Spinal cord (tissue), 10 donors: ENCODE measurements at places on chromosomes 11 and 22.

GRCh38 chr11:21896746-21897602 is 295.9 kb upstream of the ANO5 start:
- DNase-seq: no peak

GRCh38 chr11:71096751-71097388 is 155.5 kb downstream of the SHANK2 start:
- no peak for DNase-seq

DNA sequence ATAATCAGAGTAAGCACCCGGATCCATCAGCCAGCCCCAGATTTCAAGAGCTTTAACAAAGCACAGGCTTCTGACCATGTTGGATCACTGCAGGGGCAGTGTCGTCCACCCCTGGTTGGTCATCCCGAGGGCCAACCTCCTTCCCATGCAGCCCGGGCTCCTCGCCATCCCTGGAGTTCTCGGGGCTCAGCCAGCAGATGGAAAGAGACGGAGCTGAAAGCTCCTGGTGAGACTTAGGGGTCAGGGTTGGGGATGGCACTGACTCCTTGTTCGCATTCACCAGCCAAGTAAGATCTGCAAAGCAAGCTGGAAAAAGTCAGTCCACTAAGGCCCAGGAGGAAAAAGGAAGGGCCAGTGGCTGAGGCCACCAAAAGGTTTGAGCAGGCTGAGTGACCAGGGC is 888.9 kb downstream of the BRD1 start:
- no peak for DNase-seq

DNA sequence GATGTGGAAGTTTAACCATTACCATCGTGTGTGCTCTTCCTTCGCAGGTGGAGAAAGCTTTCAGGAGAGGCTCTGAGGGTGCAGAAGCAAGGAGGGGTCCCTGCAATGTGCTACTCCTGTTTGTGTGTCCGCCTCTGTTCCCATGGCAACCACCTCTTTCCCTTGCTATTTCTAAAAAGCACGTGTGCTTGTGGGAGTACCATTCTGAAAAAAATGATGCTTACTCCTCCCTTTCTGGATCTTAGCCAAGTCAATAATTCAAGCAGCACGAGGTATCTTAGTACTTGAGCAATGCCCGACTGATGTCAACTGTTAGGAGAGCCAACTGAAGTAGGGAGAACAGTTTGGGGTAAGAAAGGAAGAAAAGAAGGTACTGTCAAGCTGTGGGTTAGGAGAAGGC is 628.7 kb downstream of the NTM start:
- DNase-seq: no peak

DNA sequence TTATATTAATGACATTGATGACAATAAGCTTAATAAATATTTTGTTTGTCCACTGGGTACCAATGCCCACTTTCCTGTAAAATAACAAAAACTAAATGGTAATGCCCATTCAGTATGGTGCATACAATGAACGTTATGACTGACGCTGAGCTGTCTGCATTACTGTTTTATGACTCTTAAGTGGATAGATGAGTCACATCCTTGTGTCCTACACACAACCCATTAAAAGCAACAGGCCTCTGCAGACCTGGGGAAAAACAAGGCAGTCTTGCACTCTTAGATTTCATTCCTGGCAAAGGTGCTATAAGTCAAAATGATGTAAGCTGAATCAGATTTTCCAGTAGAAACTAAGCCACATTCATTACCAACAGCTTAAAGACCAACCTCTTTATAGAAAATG is 176.3 kb upstream of the TMEM45B start:
- no peak for DNase-seq

DNA sequence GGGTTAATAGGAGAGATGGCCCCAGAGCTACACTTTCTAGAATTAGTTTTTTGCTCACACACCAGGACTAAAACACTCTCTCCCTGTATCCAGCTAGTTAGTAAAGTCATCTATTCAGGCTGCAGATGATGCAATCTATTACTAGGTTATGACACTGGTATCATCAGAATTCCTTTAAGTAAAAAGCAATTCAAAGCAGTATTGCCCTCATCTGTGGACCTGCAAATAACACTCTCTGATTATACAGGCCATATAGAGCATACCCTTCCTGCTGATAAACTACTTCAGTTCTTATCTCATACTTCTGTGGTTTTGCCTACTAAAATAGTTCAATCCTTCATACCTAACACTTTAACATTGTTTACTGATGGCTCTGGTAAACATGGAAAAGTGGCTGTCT is 13.5 kb upstream of the MTMR2 start:
- no peak for DNase-seq

GRCh38 chr11:57481915-57482781 is 21.8 kb downstream of the RTN4RL2 start:
- no peak for DNase-seq

DNA sequence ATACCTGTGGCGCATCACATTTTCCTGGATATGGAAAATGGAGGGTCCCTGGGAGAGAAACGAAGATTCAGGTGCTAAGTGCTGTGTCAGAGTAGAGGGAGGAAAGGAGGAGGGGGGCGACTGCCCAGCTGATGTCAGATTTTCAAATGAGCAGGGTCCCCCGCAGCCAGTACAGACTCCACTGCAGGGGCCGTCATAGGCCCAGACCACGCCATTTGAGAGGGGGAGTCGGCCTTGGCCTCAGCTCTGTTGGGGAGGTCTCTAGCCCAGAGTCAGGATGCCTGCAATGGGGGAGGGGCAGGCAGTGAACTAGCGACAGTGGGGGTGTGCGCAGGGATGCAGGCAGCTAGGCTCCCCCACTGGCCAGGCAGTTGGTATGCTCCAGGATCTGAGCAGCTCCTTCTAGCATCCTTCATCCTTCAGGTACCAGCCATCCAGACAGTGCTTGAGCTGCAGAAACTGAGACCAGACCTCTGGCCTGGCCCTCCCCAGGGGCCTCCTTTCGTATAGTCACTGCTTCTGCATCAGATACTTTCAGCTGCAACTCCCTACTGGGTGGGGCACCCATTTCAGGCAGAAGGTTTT is at the start of the genes BSCL2 and GNG3:
Gene BSCL2 (minus strand): TSS at position 148 of the 585 bp plus-strand sequence. CDS start 229 bp downstream, outside the sequence.
Gene GNG3 (plus strand): TSS at position 400 of the 585 bp plus-strand sequence. CDS start 620 bp downstream, outside the sequence.
- DNase-seq: peak; percentile 93

DNA sequence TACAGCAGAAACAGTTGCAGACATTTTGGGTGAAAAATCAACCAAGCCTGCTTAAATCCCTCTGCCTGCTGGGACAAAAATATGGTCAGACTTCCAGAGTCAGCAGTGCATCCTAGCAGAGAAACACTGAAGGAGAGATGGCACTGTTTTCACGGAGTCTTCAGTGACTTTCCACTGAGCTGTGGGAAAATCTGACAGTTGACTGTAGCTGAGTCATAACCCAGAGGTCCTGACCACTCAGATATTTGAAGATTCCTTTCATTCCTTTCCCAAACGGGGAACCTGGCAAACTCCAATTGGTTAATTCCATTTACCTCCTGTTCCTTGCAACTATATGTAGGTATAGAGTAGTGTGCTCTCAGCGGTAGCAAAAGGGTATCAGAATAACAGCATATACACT is 20.9 kb upstream of the UPB1 start:
- DNase-seq: no peak

DNA sequence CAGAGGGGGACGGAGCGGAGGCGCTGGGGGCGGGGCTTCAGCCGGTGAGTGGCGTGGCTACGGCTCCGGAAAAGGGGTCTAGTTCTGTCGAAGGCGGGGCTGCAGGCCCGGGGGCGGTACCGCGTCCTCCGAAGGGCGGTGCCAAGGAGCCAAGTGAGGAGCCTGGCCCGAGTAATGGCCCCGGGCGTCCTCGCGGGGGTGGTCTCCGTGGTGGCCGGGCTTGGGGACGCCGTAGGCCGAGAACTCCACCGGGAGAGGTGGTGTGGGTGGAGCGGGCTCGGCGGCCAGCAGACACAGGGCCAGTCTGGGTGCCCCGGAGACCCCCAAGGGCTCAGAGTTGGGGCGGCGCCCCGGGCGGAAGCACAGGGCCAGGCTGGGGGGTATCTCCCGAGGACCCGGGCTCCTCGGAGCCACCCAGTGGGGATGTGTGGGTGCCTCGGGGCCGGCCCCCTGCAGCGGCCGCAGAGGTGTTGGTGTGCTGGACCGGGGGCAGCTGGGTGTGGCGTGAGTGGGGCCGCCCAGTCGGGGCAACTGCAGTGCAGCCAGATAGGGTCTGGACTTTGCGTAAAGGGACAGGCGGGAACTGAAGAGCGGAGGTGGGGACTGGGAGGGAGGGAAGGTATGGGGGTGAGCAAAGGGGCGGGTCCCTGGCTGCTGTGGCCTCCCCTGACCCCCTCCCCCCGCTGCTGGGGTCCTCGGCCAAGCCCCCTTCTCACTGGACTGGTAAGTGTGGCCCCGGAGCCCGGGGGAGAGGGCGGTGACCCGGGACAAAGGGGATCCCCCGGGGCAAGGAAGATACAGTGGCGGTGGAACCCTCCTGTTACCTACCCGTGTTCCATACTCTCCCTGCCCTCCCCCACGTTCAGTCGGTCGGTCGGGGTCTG is 838 bp downstream of the FKBP2 start:
- DNase-seq: no peak

DNA sequence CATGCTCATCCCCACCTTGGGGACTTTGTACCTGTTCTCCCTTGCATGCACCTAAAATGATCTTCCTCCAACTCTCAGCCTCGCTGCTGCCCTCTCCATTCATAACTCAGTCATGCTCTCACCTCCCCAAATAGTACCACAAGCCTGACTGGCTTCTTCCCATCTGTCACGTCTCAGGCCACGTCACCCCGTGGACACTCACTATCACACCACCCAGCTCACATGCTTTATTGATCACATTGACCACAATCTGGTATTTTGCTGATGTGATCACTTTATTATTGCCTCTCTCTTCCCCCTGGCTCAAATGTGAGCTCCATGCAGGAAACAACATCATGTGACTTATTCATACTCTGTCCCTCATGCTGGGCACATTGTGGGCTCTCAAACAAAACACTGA is 9.2 kb upstream of the SGSM1 start:
- no peak for DNase-seq

DNA sequence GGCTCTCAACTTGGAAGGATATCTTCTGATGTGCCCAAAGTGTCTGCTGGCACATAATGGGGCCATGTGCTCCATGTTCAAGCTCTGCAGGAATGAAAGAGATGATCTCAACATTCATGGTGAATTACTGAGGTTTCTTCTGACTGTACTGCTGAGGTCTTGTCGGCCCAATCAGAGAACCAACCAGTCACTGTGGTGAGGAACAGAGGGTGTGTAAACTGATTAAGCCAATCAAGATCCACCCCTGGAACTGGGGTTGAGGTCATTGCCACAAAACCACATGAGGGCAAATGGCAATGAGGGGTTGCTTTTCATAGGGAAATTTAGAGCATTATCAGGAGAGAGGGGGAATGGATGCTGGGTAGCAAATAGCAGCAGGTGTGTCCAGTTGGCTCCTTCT is 152.3 kb upstream of the RAG2 start:
- DNase-seq: no peak
